Stimulated activated memory B cell treated with anti-CD40 and anti-IgM and Interleukin-4, amounts not matched to agents 10 μg/mL and 1 μg/mL and 100 μg/mL, for 72 hours (primary cell): ENCODE measurements at places on chromosomes 1 and 21.

DNA sequence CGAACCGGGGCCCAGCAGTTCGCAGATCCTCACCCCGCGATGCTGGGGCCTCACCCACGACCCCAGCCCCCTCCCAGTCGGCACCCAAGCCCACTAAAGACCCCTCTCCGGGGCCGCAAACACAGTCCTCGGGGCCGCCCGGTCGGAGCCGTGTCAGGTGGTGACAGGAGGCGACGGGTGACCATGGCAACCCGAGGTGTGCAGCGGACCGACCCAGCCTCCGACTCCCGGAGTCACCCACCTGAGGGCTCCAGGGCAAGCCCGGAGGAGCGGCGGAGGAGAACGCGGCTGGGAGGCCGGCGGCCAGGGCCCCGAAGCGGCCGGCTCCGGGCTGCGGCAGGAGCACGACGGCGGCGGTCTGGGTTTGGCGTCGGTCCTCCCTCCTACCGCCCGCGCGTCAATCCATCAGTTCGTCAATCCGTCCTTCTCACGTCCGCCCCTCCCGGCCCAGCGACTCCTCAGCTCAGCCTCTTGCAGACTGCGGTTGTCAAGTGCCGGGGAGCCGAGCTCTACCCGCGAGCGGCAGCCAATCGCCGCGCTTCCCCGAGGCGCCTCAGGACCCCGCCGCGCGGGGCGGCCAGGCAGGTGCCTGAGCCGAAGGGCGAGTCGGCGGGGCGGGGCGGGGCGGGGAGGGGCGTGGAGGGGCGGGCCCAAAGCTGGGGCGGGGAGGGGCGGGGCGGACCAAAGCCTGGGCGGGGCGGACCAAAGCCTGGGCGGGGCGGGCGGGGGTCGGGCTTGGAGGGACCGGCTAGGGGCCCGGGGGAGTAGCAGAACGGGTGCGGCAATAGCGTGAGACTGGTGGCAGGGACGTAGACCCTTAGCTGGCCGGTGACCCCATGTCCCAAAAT lies at the start of gene WDR47:
TSS of gene WDR47 (minus strand) at position 482 of the 848 bp plus-strand sequence. CDS start 18,590 bp downstream, outside the sequence.
- ATAC-seq, result peak; percentile 99

DNA sequence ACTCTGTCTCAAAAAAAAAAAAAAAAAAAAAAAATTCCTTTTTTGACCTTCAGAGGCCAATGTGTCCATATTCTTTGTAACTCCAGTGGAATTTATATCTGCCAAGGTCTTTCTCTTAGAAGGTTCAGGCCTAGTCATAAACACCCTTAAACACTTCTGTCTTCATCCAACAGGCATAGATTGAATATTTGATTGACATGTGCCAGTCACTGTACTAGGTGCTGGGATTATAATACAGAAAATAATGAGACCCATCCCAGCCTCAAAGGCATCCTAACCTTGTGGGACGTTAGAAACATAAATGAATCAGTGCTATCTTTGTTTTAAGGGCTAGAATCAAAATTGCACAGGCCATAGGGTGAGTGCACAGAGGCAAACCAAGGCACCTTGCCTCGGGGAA lies 62.9 kb upstream of the SERBP1 start:
- ATAC-seq, result no peak

DNA sequence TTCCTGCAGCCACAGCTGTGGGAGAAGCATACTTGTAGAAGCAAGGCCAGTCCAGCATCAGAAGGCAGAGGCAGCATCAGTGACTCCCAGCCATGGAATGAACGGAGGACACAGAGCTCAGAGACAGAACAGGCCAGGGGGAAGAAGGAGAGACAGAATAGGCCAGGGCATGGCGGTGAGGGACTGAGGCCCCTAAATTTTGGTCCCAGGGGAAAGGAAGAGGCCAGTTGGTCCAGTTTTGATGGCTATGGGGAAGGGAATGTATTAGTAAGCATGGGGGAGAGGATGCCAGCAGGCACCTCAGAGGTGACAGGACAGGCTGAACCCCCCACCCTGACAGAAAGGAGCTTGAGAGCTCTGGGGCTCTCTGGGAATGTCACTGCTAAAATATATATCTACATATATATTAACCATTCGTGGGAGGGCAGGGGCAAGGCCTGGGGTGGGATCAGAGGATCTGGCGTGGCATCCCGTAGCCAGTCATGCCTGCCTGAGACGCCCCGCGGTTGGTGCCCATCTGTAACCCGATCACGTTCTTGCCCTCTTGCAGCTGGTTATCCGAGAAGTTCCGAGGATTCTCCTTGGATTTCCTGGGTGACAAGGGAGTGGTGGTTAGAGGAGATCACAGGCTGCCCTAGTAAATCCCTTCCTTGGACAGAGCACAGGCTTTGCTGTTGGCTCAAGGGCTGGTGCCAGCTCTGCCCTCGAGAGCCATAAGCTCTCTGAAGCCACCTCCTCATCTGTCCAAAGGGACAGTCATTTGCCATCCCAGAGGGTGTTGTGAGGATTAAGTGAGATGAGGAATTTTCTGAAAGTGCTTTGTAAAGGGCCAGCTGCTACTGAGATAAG lies 6.7 kb downstream of the TAGLN2 start:
- no peak for ATAC-seq

GRCh38 chr1:60504206-60504840 lies 430.8 kb upstream of the C1orf87 start:
- ATAC-seq, result no peak

- no peak for ATAC-seq
These were observed 1.8 kb downstream of the ARF1 start for GRCh38 chr1:228084325-228084724.

- no peak for ATAC-seq
These were observed 38.2 kb downstream of the PAX7 start for GRCh38 chr1:18668750-18669404.

GRCh38 chr1:240027059-240027462 lies 64.6 kb upstream of the FMN2 start:
- peak; percentile 34 for ATAC-seq

- no peak for ATAC-seq
These were observed 15.2 kb downstream of the PRXL2B start for GRCh38 chr1:2601721-2602303.

DNA sequence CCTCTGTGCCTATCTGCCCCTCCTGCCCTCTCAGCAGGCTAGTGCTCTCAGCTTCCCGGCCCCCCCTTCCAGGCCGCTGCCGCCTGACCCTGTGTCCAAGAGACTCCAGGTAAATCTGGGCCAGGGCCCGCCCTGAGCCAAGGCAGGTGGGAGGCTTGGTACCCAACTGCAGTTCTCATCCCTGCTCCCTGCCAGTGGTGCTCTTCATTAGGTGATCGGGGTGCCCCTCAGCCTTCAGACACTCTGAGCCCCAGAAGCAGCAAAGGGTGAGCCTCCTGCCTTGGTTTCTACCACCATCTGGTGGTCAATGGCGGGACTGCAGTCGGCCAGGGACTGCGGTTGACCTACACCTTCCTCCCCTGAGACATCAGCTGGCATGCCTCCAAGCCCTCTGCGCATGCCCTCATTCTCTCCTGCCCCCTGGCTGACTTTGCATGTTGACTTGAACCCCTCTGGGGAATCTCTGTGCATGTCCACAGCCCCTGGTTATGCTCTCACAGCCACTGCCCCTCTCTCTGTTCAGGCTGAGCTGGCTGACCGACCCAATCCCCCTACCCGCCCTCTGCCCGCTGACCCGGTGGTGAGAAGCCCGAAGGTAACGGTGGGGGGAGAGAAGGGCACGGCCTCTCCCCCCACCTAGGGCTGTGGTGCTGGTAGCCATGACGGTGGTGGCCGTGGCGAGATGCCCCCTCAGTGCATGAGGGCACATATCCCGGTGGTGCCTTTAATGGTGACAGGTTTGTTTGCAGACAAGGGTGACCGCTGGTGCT lies 2.0 kb upstream of the EFNA4 start:
- ATAC-seq, result peak; percentile 74

- ATAC-seq, result no peak
These were observed 4.1 kb upstream of the NBL1 start for GRCh38 chr1:19639999-19640362.

DNA sequence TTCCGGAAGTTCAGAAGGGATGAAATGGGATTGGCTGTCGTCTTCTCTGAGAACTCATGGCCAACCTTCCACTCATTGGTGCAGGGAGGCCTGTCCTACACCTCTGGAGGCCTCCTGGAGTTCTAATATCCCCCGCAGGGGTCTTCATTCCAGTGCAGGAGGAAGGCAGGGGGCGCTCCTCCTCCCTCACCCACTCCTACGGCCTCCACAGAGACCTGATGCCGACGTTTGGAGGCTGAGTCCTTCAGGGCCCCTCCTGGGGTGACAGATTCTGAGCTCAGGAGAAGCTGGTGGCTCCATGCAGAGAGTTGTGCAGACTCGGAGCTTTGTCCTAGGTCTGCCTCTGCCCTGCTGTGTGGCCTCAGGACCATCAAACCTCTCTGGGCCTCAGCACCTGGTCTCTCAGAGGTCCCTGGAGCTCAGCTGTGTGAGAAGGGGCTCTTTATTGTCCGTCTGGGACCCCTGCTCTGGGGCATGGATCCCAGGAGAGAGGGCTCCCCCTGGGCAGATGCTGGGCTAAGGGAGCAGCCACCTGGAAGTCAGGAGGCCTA lies 102.3 kb upstream of the WNT4 start:
- ATAC-seq, result no peak

DNA sequence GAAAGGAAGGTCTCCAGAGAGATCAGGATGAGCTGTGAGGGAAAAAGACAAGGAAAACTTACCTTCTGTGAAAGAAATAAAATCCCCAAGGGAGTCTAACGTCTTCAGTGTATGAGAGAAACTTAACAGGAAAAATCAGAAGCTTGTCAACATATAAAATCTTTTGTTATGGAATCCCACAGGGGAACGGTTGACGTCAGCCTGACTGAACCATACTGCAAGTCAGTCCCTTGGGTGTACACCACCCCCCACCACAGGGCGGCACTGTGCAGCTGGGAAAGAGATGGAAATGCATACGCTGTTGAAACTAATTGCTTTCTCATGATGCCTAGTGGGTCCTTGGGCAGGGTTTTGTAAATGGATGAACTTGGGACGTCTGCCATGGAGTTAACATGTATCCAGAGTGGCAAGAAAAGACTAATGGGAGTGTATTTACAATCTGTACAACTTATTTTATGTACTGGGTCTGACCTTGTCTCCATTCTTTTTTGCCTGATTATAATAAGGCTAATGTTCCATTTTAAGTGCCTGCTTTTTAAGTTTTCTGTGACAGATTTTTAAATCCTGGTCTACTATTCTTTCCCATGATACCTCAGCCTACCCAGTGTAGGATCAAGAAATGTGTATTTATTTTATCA lies 22.7 kb downstream of the UTP25 start:
- ATAC-seq, result no peak

DNA sequence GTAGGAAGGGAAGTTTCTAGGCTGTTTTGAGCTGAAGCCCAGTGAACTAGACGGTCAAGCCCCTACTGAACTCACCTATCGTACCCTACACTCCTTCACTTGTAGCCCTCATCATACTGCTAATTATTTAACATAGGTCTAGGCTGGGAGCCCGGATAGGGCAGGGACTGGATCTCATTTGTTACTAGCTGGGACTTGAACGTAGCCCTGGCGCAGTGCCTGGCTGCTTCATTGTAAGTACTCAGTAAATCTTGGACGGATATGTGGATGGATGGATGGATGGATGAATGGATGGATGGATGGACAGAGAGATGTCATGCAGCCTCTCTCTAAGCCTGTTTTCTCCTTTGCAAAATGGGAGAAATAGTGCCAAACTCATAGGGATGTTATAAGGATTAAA lies 129.2 kb downstream of the EPHB2 start:
- ATAC-seq, result no peak

GRCh38 chr1:109625601-109626560 lies 6.2 kb downstream of the AMPD2 start:
- no peak for ATAC-seq

- peak; percentile 31 for ATAC-seq
These were observed 1.1 kb downstream of the LUZP1 start for GRCh38 chr1:23167353-23168078.

DNA sequence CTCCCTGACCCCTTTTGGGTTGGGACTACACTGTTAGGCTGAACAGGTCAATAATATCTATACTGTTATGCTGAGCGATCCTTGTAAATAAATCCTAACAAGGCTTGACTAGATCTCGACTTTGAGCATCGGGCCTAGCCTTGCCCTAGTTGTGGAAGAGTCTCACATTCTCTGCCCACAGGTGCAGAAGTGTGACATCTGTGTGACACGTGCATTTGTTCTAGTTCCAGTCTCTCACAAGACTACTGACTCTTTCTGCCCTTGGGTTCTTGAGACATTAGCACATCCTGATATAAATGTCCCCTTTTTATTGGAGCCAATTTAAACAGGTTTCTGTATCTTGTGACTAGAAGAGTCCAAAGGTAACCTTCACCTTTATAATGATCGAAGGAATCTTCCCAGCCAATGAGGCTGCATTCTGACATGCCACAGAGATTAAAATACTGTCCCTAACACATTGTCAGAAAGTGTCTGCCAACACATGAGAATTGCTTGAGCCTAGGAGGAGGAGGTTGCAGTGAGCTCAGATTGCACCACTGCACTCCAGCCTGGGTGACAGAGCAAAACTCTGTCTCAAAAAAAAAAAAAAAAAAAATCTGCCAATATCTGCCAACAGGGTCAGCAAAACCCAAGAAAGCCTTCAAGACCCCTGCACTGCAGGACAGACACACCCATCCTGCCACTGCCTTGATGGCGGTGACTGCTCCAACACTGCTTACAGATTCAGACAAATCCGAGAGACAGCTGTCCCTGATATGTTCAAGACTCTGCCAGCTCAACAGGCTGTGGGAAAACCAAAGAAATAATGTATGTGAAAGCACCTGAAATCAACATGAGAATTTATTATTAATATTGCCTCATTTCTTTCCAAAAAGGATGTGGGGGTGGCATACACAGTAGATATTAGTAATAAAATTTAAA lies 56.5 kb upstream of the PSEN2 start:
- no peak for ATAC-seq

DNA sequence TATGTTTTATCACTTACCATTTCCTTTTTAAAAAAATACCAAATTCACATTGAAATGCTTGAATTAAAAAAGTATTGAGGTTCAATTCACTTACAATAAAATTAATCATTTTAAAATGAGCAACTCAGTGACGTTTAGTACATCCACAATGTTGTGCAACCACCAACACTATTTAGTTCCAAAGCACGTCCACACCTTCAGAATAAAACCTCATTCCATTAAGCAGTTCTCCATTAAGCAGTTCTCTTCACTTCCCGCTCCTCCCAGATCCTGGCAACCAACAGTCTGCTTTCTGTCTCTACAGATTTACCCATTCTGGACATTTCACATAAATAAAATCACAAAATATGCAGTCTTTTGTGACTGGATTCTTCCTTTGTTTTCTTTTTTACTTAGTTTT lies 41.3 kb downstream of the GNG4 start:
- no peak for ATAC-seq

GRCh38 chr1:119631433-119632102 lies 16.5 kb downstream of the ZNF697 start:
- ATAC-seq, result peak; percentile 28

GRCh38 chr1:22166439-22166838 lies 23.5 kb upstream of the WNT4 start:
- ATAC-seq, result no peak
